ENCODE measurements at places on chromosomes 12 and 14. TPM values are rescaled to one million over a fixed set of nuclear protein-coding genes. Genes with fewer than 3 reads are reported as not detected.
A peak's percentile ranks its signal among the peaks of the same experiment; 100 is the strongest.

GRCh38 chr12:4540638-4541037, 1.9 kb downstream of the RAD51AP1 start:
- DNase-seq = no peak

- no peak for DNase-seq
Observed at GRCh38 chr14:50242096-50242495, 10.7 kb upstream of the SOS2 start.

CLEC1B gene
- total RNA-seq = not detected

GON7 gene
- total RNA-seq = 18.7 TPM

GRCh38 chr14:81206115-81206514, 14.6 kb downstream of the GTF2A1 start:
- no peak for DNase-seq

GRCh38 chr14:75310295-75311111, 31.9 kb downstream of the FOS start:
- DNase-seq = peak; percentile 81

TUNAR gene
- not detected for total RNA-seq

CCDC196 gene
- not detected for total RNA-seq

DNA sequence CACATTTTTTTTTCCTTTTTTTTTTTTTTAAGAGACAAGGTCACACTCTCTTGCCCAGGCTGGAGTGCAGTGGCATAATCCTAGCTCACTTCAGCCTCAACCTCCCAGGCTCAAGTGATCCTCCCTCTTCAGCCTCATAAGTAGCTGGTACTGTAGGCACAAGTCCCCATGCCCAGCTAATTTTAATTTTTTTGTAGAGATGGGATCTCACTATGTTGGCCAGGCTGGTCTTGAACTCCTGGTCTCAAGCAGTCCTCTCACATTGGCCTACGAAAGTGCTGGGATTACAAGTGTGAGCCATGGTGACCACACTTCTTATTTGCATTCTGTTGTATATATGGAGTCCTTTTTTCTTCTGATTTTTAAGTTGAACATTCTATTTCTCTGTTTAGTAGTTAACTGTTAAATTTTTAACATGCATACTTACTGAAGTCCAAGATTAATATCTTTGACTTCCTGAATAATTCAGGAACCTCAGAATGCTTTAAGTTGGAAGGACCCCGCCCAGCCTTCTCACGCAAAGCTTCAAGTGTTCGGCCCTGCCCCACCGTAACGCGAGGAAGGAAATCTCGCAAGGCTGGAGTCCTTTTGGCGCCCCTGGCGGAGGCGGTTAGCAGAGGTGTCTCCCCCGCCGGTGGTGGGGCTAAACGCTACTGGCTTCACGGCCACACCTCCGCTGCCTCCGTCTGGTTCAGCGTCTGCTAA, 21.6 kb downstream of the SPATS2 start:
- DNase-seq = no peak
